ENCODE measurements at places on chromosomes 11 and 22. TPM values are rescaled to one million over a fixed set of nuclear protein-coding genes. Genes with fewer than 3 reads are reported as not detected.
A peak's percentile ranks its signal among the peaks of the same experiment; 100 is the strongest.

DNA sequence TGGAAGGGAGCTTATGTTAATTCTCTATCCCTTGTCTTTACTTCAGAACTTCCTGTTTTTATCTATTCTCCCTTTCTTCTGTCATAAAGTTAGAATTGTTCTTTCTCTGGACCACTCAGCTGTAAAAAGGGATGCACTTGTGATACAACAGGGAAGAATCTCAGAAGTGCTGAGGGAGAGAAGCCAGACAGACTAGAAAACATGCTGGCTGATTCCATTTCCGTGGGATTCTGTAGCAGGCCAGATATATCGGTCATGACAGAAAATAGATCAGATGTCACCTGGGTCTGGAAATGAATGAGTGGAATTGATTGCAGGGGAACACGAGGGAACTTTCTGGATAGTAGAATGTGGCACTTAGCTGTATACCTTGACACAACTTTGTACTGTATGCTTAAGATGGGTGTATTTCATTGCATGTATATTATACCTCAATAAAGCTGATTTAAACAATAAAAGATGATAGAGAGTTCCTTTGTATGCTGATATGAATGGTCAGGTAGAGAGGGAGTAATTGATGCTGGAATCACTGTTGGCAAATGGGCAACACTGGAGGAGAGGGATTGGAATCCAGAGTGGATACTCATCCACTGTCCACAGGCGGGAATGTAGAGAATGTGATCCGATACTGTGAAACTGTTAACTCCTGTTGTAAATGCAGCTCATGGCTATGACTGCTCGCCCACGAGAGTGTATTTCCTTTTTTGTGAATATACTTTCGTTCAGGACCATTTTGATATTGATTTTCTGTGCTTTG, 59.6 kb downstream of the ATXN10 start:
- H3K27me3 ChIP-seq: no peaks in the 10 kb centered on the region
- peaks cover 19% of the 10 kb centered on the region for H3K36me3 ChIP-seq
- H3K4me1 ChIP-seq: no peaks in the 10 kb centered on the region

DNA sequence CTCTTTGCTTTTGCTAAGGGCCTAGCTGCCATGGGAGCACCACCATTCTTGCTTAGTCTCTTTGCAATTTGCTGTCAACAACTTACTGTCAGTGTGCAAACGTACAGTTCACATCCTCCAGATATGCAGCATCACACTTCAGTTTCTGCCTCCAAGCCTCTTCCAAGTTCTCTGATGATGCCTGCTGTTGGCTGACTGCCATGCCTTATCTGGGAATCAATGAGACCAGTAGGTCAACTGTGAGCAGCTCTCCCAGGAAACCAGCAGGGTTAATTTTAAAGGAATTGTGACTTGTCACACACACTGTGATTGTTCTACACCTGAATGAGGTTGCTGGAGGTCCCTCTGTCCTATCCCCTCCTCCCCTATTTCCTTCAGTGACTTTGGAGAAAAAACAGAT, 56.0 kb downstream of the COPB1 start:
- peak; percentile 46 for DNase-seq
- no peaks in the 10 kb centered on the region for H3K36me3 ChIP-seq

GRCh38 chr11:119584193-119585042, 144.6 kb downstream of the NECTIN1 start:
- H3K27ac ChIP-seq: no peak overlapping the region
- peak overlapping the region; percentile 34 for H3K4me3 ChIP-seq
- H3K27me3 ChIP-seq: peaks cover 40% of the 10 kb centered on the region
- H3K4me1 ChIP-seq: peaks cover 21% of the 10 kb centered on the region
- no peaks in the 10 kb centered on the region for H3K36me3 ChIP-seq

GRCh38 chr11:116283300-116283699, 489.5 kb downstream of the BUD13 start:
- no peaks in the 10 kb centered on the region for H3K27me3 ChIP-seq
- H3K4me1 ChIP-seq: no peaks in the 10 kb centered on the region
- no peak overlapping the region for H3K27ac ChIP-seq
- no peaks in the 10 kb centered on the region for H3K36me3 ChIP-seq
- no peak for DNase-seq

DNA sequence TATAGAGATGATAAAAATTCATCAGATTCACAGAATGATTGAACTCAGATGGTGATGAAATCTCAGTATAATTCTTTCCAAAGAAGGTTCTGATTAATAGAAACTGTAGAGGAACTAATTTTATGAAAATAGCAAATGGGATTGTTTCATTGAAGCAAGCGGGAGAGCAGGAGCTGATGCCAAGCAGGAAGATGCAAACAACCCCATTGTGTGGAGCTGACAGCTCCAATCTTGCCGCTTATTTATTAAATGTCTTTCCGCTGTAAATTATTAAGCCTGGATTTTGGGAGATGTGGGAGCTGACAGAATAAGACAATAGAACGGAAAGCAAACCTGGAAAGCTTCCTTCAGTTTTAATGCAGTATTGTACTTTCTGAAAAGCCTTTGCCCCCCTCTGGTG, 6.0 kb upstream of the TMEM218 start:
- H3K27ac ChIP-seq: no peak overlapping the region
- DNase-seq: no peak
- H3K4me1 ChIP-seq: peaks cover 2% of the 10 kb centered on the region
- H3K4me3 ChIP-seq: no peak overlapping the region

Gene MRGPRD
- not detected for total RNA-seq

Measured in HepG2 (cell line).